KBM-7 (cell line): ENCODE measurements at places on chromosomes 2 and 18.

DNA sequence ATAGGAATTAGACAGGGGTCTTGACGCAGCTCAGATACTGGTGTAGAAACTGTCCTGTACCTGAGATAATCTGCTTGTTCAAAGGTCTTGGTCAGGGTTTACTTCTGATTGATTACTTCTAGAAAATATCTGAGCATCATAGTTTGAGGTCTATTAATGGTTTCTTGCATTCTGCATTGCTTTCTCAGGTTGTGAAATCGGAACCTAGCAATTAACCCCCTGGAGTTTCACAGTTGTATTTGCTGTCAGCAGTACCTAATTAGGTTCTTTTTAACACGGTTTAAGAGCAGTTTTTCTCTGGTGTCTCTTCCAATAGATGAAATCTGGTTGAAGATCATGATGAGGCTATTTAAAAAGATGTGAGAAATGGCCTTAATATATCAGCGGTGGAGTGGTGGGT lies 428.6 kb upstream of the SYT4 start:
- no peak for DNase-seq

DNA sequence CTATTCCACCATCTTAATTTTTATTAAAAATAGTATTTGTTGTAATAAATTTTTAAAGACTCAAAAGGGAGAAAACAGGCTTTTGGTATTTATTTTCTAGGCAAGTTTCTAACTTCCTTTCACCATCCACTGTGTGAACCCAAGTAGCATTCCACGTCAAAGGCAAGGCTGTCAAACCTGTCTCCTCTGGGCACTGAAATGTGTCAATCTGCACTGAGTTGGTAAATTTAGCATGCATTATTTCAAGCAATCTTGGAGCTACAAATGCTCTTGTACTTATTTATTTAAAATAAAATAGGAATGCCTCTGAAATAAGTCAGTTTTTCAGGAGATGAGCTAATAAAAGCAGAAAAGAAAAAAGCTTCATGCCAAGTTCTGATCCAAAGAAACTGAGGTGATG lies 130.9 kb upstream of the CNTNAP5 start:
- no peak for DNase-seq

GRCh38 chr18:59649591-59649990 lies 47.6 kb downstream of the CCBE1 start:
- no peak for DNase-seq

GRCh38 chr2:183267148-183267827 lies 143.0 kb downstream of the NUP35 start:
- no peak for DNase-seq

- peak; percentile 28 for DNase-seq
Observed at GRCh38 chr18:50429207-50429948, 54.5 kb downstream of the SKA1 start.

GRCh38 chr2:215365184-215365658 lies 53.4 kb downstream of the ATIC start:
- no peak for DNase-seq

DNA sequence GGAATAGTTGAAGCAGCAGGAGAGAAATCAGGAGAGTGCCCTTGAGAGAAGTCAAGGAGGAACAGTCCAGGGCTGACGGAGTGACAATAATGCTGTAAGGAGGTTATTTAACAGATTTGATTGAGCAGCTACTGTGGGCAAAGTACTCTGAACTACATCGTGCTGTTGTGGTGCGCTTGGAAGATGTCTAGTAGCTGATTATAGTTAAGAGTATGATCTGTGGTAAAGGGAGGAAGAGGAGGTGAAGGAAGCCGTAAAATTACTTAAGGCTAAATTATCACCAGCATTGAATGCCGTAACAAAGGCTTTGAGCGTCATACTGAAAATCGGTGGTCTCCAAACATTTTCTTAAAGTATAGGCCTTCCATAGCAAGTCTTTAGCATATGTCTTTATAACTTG lies 4.5 kb downstream of the PCBP1 start:
- peak; percentile 55 for DNase-seq

DNA sequence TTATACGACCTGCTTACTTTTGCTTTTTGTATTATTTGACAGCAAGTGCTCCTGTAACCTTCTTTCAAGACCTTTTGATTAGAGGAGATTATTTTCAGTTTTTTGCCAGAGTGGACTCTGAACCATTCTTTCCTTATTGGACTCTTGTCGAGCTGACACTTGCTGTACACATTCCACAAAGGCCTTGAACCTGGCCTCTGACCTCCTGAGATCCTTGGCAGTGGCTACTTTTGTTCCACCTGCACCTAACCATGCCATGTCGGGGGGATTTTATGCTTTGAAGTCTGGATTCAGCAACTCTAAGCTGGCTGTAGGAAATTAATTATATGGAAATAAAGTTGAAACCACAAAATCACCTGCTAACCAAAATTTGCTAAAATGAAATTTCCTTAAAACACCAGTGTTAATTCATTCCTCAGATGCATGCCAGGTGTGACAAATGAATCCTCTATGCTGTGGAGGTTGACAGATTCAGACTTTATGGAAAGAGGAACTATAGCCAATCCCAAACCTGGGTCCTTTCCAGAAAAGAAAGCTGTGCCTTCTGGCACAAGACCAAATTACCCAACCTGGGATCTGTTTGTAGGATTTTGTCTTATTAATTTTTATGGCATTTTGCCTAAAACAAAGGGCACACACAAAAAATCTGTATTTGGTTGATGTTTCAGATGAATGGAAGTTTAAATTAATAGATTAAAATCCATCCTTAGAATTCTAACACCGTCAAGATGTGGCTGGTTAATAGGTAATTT lies 110.4 kb downstream of the CDC42EP3 start:
- no peak for DNase-seq

DNA sequence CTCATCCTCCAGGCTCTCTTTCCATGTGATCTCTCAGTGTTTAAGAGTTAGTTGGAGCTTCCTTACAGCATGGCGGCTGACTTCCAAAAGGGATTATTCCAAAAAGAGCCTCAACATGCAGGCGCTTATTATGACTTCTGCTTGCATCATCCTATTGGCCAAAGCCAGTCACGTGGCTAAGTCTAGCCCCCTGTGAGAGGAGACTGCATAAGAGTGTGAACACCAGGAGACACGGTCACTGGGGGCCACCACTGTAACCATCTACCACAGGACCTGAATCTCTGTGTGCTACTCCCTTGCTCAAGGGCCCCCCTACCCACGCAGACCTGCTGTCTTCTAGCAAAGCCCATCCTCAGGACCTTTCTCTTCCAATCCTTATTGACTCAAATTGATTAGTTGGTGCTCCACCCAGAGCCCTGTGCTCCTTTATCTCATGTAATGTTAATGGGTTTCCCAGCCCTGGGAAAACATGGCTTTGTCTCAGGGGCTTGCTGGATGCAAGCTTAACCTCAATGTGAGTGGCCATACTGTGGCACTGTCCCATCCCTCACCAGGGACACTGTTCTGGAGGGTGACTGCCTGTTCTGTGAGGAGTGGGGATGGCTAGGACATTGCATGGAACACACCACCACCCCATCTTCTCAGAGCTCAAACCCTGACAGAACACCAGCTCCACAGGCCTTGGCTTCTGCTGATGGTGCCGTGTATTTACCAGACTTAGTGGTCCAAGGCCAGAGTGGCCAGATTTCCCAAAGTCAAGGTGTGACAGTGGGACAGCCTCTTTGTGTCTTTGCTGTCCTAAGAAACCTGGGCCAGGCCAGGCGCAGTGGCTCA lies 4.2 kb downstream of the IL1RN start:
- no peak for DNase-seq

GRCh38 chr2:186822323-186822722 lies 26.6 kb downstream of the ZSWIM2 start:
- no peak for DNase-seq

- no peak for DNase-seq
Observed at GRCh38 chr2:64639691-64640090, 14.0 kb downstream of the SERTAD2 start.

DNA sequence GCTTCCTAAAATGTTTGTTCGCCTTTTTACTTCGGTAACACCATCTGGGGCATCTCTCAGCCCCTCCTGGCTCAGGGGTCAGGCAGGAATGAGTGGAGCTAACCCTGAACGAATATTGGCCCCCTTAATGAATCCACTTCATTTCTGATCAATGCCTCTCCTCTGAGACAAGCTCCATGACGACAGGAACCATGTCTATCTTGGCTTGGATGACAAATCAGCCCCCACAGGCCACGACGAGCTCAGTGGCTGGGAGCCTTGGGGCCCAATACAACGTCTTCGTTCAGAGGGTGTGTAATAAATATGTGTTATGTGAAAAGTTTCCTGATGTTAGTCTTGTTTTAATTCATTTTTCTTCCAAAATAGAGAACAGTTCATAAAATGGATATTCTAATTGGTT lies 133.0 kb downstream of the COL6A3 start:
- DNase-seq, result no peak

GRCh38 chr18:616380-616995 lies 19.7 kb downstream of the CLUL1 start:
- peak; percentile 53 for DNase-seq

DNA sequence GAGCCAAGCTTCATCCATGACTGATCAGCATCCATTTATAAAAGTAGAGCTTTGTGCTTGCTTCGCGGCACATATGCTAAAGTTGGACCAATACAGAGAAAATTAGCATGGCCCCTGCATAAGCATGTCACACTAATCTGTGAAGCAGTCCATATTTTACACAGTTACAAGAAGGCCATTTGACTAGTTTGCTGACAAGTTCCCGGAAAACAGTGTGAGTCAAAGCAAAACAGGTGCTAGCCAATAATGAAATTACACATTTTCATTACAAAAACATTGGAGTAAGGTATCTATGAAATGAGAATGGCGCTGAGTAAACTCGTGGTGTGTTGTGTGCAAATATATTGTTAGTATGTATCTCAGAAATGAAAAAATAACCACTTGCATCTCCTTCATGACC lies 4.7 kb downstream of the ANKRD62 start:
- DNase-seq, result no peak

GRCh38 chr18:12451428-12451827 lies 43.7 kb downstream of the PRELID3A start:
- DNase-seq, result no peak

GRCh38 chr2:190209559-190209958 lies 110.1 kb downstream of the HIBCH start:
- DNase-seq, result no peak

DNA sequence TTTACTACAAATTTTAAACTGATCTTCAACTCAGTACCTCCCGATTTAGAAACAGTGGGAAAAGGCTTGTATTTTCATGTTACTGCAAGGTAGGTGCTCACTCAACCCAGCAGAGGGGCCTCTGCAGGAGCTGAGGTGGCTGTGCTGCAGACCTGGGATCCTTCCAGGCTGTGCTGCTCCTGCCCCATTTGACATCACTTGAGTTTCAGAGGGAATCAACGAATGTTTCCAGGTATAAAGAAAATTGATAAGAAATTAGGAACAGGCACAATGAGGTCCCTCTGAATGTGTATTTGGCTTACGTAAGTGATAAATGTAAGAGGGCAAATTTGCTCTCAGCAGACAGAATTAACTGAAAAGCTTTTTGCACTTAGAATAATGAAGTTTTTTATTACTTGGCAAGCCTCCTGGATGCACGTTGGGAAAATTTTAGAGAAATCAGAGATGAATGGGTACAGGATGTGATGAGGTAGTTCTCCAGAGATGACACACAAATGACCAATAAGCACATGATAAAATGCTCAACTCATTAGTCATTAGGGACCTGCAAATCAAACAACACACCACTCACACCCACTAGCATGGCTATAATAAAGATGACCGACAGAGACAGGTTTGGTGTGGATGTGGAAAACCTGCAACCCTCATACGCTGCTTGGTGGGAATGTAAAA lies 114.0 kb downstream of the NOL10 start:
- DNase-seq, result no peak

GRCh38 chr18:38023871-38024270 lies 458.3 kb upstream of the CELF4 start:
- no peak for DNase-seq

GRCh38 chr18:25455646-25456045 lies 103.7 kb upstream of the ZNF521 start:
- DNase-seq, result no peak

DNA sequence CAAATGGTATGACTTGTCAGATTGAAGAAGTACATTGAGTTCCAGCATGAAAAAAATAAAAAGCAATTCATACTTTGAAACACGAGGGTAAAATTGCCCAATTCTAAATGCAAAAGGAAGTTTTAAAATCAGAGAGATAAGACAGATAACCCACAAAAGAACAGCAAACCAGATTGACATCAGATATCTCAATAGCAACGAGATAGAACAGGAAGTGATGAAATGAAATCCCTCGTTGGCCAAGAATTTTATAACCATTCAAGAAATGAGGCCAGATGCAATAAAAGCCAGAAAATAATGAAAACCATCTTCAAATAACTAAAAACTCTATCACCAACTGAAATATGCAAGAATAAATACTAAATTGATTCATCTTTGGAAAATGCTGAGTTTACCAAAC lies 172.8 kb downstream of the CD226 start:
- DNase-seq, result peak; percentile 50

- DNase-seq, result no peak
Observed at GRCh38 chr18:75132098-75132870, 76.7 kb downstream of the PTGR3 start.

DNA sequence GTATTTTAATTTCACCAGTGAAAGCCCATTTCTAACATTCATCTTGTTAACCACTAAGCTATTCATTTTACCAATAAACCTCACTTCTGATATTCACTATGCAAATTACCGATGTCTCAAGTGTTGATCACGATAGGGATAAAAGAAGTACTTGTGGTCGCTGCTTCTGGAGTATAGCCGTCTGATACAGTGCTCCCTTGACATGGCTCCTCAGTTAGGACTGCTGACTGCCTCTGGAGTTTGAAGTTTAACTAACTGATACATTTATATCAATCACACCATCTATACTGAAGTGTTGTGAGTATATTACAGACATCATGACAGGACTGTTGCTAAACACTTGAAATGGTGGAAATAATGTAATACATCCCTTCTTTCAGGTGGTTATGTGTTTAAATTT lies 95.6 kb downstream of the EHBP1 start:
- DNase-seq, result no peak

DNA sequence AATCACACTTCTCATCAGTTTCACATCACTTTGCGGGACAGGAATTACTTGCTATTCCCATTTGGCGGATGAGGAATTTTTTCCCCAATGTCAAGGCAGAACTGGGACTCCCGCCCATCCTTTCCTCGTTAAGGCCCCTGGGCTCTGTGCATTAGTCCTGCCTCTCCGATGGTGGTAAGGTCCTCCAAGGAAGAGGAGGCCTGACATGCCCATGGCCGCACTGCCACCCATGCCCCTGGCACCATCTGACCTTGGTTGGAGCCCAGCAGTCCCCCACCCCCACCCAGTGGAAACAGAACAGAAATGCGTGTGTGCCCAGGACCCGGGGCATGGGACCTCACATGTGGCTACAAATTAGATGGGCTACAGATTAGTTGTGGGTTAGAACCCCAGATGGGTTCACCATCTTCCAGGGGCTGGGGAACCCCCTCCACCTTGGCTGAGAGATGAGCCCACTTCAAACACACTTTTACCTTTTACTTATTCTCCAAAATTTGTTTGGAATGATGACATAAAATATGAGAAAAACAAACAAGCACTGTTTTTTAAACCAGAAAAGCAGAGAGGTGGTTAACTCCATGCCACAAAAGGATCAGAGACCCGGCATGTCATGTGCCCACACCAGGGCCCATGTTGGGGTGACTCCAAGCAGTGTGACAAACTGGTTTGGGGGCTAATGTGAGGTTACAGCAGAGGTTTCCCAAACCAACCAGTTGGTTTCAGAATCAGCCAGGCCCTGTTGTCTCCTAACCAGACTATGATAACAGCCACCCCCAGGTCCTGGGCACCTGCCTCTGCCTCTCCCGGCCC lies 11.0 kb upstream of the DUSP2 start:
- no peak for DNase-seq
